EH (cell line): ENCODE measurements at places on chromosomes 3 and 15.
A peak's percentile ranks its signal among the peaks of the same experiment; 100 is the strongest.

GRCh38 chr15:41567862-41568261 lies 8.8 kb downstream of the TYRO3 start:
- no peak for DNase-seq

- no peak for DNase-seq
Measured at GRCh38 chr3:37566730-37567129, 294.9 kb upstream of the CTDSPL start.

- DNase-seq: no peak
Measured at GRCh38 chr15:33148129-33148751, 46.3 kb downstream of the FMN1 start.

- DNase-seq: no peak
Measured at GRCh38 chr15:42705336-42705735, 31.6 kb downstream of the CDAN1 start.

- no peak for DNase-seq
Measured at GRCh38 chr3:40200692-40201316, 108.7 kb upstream of the EIF1B start.

DNA sequence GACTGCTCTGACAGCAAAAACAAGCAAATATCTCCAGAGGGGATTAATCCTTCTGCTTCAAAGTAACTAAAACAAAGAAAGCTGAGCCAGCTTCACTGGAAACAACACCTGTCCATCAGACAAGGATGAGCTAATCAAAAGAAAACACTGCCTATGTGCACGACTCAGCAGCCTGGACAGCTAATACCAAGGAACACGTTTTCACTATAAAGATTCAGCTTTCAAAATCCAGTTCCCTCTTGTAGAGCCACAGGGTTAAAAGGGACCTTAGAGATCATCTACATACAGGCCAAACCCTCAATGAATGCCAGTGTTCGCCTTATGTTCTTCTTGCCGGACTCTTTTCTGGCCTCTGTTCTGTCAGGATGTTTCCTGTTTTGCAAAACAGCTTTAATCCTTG lies 6.9 kb downstream of the TUSC7 start:
- no peak for DNase-seq

DNA sequence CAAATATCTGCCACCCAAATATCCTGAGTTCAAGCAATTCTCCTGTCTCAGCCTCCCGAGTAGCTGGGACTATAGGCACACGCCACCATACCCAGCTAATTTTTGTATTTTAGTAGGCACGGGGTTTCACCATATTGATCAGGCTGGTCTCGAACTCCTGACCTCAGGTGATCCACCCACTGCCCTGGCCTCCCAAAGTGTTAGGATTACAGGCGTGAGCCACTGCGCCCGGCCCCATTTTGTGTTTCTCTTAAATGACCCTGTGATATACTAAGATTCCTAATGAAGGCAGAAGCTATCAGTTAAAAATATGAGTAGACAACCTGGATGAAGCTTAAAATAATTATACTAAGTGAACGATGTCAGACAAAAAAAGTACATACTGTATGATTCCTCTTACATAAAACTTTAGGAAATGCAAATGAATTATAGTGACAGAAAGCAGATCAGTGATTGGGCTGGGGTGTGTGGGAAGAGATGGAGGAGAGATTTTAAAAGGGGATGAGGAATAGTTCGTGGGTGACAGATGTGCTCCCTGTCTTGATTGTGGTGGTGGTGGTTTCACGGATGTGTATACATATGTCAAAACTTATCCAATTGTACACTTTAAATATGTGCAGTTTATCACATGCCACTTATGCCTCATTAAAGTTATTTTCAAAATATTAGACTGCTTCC lies 3.8 kb upstream of the KLHL40 start:
- DNase-seq: no peak

DNA sequence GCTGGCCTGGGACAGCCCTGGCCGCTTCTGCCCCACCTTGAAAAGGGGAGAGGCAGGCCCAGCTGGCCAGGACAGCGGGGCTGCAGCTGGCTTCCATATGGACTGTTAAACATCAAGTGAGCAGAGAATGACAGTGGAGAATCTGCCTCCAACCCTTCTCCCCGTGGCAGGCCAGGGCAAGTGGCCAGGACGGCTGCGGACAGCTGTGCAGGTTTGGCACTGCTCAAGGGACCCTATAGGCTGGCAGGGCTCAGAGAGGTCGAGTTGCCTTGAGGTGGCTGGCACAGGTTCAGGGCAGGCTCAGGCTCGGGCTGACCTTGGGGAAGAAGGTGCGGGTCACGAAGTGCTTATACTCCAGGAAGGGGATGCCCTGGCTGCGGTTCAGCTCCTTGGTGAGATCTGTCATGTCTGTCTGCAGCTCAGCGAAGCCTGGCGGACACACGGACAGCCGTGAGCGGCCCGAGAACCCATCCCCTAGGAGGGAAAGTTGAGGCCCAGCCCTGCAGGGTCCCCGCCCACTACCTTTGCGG lies 24.3 kb downstream of the H1-8 start:
- no peak for DNase-seq

DNA sequence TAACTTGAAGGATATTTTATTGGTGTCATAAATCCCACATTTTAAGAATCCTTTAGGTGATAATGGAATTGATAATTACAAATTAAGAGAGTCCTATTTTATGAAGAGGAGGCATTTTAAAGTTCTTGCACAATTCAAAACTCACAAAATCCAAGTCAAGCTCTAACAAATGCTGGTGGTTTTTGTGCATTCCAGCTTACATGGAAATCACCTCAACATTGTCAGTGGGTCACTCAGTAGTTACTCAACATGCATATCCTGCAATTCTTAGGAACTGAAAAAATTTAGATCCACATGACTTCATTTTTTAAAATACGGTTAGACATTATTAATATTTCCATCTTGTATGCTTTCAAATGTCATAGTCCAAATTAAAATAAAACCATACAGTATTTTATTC lies 487.2 kb downstream of the CNTN3 start:
- DNase-seq: no peak

DNA sequence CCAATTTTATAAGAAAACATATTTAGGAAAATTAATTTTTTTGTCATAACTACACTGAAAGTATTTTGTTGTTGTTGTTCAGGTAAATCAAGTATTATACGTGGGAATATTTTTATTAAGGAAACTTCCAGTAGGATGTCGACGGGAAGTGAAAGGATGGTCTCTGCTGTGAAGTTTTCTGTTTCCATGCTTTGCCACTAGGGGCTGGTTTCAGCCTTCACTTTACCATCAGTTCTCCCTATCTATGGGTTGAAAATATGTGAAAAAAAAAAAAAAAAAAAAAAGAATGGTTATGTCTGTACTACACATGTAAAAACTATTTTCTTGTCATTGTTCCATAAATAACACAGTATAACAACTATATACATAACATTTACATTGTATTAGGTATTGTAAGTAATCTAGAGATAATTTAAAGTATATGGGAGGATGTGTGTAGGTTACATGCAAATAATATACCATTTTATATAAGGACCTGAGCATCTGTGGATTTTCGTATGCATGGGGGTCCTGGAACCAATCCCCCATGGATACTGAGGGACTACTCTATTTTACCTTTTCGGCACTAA lies 136.7 kb downstream of the SMAD6 start:
- peak; percentile 61 for DNase-seq

- peak; percentile 41 for DNase-seq
Measured at GRCh38 chr3:100072326-100073048, 41.8 kb downstream of the FILIP1L start.

- DNase-seq: peak; percentile 99
Measured at GRCh38 chr3:29335438-29335837, 54.6 kb downstream of the RBMS3 start.

- peak; percentile 60 for DNase-seq
Measured at GRCh38 chr15:60444289-60444912, 34.5 kb downstream of the ICE2 start.

- DNase-seq: peak; percentile 84
Measured at GRCh38 chr3:105364128-105364527, 2.6 kb upstream of the ALCAM start.

DNA sequence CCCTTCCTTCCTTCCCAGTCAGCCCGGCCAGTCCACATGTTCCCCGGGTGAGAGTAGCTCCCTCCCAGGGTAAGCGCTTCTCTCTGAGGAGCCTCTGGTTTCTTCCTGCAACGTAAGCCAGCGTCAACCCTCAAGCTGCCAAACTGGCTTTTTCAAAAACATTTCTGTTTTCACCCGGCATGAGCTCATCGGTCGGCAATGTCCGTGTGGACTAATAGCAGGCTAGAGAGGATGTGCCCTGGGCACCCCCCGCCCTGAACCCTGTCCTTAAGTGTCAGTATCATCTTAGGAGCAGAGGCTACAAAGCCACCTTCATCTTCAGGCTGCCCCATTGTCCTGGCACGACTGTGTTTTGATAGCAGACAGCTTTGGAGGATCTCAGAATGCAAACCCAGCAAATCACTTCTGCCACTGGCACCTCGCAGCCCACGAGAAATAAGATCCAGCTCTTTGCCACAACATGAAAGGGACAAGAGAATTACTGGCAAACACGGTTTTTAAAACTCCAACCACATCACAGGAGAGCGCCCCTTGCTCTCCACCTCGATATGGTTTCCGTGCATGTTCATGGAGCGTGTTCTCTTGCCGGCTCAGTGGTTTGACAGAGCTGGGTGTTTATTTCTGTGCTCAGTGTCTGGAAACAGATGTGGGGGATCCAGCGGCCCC lies 9.9 kb downstream of the ALDH1A3 start:
- DNase-seq: peak; percentile 91

GRCh38 chr3:147398813-147399534 lies 7.4 kb downstream of the ZIC4 start:
- DNase-seq: no peak
